ENCODE measurements at places on chromosomes 2 and 18.

GRCh38 chr2:229141424-229142025 is 129.6 kb downstream of the PID1 start:
- DNase-seq, result no peak

- DNase-seq, result peak; percentile 39
Measured at GRCh38 chr2:68466361-68466777, 725 bp downstream of the FBXO48 start.

GRCh38 chr18:10239103-10239502 is 215.3 kb upstream of the APCDD1 start:
- DNase-seq, result no peak

DNA sequence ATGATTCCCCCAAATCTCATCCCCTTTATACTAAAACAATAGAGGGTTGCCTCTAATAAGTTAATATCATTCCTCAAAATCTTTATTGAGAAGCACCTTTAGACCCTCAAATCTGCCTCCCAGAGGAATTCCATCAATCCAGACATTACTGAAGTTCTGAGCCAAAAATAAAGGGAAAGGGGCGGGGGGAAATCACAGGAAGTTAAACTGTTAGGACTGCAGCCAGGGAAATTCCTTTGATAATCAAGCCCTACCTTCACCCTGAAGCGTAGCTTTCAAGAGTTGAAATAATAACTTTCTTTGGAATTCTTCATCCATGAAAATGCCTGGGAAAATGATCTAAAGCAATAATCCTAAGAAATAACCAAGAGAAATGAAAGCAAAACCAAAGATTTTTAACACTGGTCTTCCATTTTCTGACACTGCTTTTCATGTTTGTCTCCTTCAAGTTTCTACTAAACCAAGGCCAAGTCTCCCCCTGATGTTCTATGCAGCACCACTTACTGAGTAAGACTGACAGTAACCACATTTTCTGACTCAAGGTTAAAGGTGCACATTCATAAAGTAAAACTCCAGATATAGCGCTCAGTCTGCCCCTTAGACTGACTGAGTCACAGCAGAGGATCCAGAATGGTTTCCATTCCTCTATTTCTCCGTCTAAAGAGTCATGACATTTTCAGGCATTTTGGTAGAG is 78.2 kb downstream of the TCF4 start:
- no peak for DNase-seq

DNA sequence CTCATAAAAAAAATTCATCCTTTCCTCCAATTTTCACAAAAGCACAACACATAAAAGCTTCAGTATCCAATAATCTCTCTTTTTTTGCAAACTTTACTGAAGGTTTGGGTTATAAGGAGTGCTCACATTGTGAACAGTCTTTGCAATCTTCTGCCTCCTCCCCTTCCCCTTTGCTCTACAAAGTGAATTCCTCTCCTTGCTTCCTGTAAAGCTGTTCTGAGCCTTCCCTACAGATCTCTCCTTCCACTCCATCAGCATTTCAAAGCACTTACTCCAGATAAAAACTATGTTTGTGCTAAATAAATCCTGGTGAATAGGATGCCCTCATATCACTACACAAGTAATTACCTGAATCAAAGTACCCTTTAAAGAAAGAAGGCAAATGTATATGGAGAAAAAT is 4.6 kb upstream of the PDK1 start:
- no peak for DNase-seq

GRCh38 chr18:3704556-3705344 is 254.8 kb downstream of the TGIF1 start:
- no peak for DNase-seq

- no peak for DNase-seq
Measured at GRCh38 chr2:221461901-221462300, 110.2 kb downstream of the EPHA4 start.

GRCh38 chr2:218878926-218879761 is 1.5 kb upstream of the WNT10A start:
- no peak for DNase-seq

GRCh38 chr2:227471412-227471811 is 544 bp upstream of the AGFG1 start:
- DNase-seq, result no peak

- no peak for DNase-seq
Measured at GRCh38 chr2:231521-232185, 32.2 kb downstream of the SH3YL1 start.

DNA sequence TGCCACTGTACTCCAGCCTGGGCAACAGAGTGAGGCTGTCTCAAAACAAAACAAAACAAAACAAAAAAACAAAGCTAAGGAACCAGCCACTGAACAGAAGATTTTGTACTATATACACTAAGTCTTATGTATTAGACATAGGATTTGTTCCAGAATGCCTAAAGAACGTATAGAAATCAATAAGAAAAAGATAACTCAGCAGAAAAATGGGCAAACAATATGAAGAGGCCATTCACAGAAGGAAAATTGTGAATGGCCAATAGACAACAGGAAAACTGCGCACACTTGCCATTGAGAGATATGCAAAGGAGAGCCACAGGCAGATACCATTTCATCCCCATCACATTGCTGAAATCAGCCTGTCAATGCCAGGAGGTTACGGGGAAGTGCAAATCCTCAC is 14.9 kb upstream of the UBE2F start:
- no peak for DNase-seq

DNA sequence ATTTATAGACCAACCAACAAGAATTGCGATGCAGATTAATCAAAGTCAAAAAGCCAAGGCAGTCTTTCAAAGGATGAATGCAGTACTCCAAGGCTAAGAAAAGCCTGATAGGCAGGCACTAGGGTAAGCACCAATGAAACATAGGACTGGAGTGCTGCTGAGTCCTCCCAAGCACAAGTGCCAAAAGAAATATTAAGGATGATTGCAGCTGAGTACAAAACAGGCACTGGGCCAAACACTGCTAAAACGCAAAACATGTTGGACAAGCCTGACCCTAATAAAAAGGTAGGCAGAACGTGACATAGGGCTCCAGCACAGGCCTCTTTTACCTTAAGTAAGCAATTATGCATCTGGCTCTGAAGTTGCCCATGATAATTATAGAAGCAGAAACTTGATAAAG is 160.1 kb upstream of the LRP1B start:
- no peak for DNase-seq

DNA sequence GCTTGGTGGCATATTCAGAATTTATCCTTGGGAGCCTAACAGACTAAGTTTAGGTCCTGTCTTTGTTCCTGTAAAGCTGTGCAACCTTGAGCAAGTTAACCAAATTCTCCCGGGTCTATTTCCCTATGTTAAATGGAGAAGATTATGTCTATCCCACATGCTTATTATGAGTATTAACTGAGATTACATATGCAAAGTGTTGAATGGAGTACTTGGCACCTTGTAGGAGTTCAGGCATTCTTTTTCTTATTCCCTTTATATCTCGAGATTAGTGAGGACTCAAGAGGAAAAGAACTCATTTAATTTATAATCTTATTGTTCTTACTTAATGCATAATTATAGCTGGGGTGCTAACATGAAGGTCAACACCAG is 184.6 kb downstream of the FMNL2 start:
- DNase-seq, result no peak

DNA sequence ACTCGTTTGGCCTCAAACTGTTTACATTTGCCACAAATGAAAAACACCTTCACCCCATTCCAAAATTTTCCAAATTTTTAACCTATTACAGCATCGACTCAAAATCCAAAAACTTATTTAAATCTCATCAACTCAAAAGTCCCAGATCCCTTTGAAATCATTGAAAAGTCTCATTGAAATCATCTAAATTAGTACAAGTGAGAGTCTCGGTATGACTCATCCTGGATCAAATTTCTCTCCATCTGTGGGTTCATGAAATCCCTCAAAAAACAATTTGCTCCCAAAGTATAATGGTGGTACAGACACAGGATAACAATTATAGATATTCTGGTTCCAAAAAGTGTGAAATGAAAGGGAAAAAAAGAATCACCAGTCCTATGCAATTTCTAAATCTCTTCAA is 65.1 kb downstream of the LRP1B start:
- no peak for DNase-seq

- DNase-seq, result no peak
Measured at GRCh38 chr2:44663471-44664073, 277.9 kb upstream of the SIX3 start.

GRCh38 chr18:4319738-4320677 is 135.1 kb downstream of the DLGAP1 start:
- DNase-seq, result no peak

GRCh38 chr18:49707599-49707998 is 105.7 kb downstream of the ACAA2 start:
- DNase-seq, result no peak

DNA sequence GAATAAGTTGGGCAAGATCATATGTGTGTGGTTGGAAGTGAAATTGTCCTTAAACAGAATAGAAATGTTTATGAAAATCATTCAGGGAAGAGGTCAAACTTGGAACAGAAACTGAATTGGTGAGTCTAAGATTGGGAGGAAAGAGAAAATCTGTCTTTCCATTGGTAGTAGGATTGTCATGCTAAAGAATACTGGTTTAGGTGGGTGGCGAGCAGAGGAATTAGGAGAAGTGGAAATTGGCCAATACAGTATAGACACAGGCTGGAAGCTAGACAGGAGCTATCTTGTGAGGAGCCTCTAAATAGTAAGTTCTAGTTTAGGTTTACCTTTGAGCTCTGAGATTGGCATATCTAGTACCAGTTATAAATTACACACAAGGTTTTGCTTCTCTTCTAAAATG is 80.9 kb upstream of the KYNU start:
- no peak for DNase-seq

GRCh38 chr2:56754627-56755026 is 570.8 kb downstream of the CCDC85A start:
- no peak for DNase-seq
